Effector memory CD4-positive, alpha-beta T cell (primary cell): ENCODE measurements at places on chromosomes 3 and 15.

DNA sequence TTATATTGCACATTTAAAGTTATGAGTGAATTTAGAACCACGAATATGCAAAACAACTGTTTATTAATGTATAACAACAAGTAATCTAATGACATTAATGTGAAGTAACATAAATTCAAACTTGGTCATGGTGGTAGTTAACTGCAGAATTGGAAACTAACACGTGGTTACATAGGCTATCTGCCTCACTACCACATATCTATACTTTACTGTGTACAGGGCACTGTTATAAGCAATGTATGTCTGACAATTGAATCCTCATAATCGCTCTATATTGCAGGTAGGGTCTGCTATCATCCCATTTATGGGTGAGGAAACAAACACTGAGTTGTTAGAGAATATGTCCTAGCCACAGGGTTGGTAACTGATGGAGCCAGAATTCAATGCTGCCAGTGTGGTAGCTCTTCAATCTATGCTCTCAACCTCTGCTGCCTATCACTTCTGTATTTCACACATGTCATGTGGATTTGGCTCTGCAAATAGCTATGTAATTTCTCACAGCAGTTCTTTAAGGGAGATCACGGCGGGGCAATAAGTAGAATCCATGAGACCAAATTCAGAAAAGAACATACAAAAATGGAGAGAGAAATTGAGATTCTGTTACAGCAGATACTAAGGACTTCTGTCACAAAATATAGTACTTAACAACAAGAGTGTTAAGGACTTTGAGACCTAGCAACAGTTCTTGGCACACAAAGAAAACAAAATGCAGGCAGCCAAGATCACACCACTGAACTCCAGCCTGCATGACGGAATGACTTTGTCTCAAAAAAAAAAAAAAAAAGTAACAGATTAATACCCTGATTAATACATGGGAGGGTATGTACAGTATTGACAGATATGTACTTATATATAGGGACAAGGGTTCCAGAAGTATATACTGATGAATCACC is 100.0 kb upstream of the CSPG5 start:
- DNase-seq = no peak

DNA sequence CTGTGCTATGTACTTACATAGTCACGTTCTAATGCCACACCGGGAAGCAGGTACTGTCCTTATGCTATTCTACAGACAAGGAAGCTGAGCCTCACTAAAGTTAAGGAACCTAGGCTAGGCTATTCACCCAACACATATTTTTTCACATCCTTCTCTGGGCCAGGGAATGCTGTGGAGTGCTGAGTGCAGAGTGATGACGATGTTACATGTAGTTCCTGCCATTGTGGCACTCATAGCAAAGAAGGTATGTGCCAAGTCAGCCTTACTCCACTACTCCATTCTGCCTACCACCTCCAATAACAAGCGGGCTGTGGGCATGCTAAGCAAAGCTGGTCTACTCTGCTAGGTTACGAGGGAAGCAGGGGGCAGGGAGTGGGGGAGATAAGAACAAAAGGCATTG is 69.8 kb upstream of the SLC25A26 start:
- DNase-seq = no peak

DNA sequence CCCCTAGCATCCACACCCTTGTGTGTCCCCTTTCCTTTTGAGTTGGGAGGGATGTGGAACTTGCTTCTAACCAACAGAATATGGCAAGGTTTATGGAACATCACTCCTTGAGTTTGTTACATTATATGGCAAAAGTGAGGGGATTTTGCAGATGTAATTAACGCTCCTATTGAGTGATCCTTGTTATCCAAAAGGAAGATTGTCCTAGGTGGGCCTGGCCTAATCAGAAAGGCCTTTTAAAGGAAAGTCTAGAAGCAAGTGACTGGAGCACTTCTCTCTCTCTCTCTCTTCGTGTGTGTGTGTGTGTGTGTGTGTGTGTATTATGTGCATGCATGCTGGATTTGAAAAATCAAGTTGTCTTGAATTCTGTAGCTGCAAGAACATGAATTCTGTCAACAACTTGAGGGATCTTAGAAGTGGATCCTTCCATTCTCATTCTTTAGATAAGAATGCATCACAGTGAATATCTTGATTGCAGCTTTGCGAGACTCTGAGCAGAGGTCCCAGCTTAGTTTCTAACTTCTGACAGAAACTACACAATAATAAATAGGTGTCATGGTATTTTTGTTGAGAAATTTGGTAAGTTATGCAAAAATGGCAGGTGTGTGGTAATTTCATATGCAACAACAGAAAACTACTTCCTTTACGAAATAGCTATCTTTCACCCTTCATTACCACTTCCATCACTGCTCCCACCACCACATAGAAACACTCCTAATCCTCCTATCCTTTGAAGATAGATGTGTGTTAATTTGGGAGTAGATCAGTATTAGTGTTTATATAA is 360.9 kb upstream of the CBLB start:
- DNase-seq = no peak

DNA sequence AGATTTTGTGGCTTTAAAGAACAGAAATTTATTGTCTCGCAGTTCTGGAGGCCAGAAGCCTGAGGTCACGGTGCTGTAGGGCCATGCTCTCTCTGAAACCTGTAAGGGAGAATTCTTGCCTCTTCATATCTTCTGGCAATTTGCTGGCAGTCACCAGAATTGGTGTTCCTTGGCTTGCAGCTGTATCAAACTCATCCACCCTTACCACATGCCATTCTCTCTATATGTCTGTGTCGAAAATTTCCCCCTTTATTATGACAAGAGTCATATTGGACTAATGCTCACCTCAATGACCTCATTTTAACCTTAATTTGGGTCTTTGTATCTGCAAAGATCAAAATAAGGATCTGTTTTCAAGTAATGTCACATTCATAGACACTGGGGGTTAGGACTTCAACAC is 266.7 kb downstream of the IL20RB start:
- no peak for DNase-seq

GRCh38 chr3:198046120-198046857 is 86.3 kb downstream of the LMLN start:
- DNase-seq = no peak

DNA sequence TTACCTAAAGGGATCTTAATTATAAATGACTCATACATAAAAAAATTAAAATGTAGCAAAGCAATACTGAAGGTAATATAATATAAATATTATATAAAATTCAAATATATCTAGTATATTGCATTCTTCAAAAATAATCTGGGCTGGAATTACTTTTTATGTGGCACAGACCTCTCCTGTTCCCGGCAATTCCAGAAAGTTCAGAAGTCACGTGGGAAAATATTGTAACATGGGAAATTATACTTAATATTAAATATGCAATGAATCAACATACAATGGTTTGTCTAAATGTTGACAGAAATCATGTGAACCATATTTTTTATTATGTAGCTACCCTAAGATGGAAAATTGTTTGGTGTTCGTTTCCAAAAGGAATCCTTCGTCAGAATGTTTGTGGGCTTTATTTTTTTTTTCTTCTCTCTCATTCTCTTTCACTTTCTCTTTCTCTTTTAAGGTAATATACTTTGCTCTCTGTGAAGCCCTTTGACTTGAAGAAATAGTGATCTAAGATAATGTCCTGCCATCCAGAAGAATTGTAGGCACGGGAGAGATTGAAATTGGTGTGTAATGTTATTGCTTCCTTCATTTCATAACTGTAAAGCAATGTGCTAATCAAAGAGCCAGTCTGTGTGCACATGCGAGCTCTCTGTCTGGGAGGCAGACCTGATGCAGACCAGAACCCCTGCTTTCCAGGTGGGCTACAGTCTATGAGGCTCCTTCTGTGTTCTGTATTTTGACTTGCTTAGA is 559.4 kb downstream of the NR2F2 start:
- no peak for DNase-seq

DNA sequence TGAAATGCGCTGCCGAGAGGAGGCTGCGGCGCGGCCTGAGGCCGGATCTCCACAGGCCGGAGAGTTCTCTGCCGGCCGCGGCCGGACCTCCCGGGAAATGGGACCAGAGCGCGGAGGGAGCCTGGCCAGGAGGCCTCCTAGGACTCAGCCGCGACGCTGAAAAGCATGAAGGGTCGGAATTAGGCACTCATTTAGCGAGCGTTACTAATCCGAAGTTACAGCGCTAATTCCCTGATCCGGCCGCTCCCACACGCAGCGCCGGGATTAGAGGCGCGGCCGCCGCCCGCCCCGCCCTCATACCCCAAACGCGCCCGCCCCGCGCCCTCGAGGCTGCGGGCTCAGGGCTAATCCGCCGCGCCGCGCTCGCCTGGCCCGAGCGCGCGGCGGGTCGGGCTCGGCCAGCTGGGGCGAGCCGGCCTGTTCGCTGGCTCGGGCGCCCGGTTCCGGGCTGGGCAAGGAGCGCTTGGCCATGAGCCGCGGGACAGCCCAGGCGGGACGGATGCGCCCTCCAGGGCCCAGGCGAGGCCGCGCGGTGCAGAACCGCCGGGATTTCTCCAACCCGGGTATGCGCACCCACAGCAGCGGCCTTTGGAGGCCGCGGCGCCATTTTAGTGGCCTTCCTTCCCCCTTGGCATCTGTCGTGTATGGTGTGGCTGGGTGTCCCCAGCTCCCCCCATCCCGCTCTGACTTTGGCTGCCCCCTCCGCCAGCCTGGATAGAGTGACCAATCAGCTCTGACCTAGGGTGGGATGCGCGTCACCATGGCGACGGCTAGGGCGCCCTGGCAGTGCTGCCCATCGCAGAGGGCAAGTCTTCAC is 36.8 kb upstream of the POLG start:
- no peak for DNase-seq

- DNase-seq = no peak
These were observed 9.3 kb downstream of the FAH start for GRCh38 chr15:80162059-80162554.

DNA sequence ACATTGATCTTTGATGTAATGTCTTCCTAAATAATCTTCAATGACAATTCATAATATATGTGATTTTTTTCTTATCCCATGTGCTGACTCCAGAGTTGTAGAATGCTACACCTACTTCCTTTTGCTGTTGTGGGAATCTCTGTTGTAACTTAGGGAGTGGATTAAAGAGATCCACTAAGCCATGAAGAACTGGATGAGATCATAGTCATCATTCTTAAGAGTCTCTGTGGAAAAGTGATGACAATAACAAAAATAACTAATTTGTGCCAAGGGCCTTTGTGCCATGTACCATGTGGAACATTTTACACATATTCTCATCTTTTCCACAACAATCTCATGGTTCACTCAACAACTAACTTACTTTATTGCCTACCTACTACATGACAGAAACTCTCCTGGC is 162.9 kb upstream of the PDZRN3 start:
- DNase-seq = no peak

DNA sequence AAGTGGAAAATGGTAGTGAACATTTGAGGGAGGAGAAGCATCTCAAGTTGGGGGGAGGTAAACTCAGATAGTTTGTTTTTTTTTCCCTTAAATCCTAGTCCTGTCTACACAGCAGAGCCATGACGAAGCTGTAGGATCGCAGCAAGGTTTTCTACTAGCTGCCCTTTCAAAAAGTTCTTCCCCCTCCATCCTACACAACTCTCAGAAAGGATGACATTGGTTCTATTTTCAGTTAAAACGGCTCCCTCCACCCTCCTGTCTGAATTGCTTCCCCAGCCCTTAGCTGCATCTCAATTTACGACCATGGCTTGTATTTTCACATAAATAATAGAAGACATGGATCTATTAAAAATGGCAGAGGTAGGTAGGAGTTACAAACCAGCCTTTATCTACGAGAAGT is 2.2 kb downstream of the HOMER2 start:
- DNase-seq = no peak

DNA sequence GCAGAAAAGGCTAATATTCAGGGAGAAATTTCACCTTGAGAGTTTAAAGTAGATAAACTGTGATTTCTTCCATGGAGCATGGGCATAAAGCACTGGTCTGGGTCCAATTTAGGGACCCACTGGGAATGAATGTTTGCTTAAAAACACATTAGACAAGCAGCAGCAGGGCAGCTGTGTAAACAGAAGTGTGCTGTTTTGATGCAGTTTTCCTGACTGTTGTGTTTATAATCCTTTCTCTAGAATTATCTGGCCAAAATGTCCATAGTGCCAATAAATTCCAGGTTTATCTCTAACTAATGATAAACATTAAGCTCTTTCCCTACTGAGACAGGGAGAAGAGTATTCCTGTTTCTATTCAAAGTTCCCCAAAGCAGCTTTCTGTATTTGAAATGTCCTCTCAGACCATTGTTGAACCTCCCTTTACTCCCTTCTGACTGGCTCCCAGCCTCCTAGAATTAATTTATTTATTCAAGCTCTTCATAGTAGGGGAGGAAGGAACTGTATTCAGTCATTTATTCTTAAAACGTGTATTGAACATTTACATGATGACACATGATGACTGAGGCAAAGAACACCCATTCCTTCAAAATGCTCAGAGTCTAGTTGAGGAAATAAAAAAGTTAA is 7.0 kb upstream of the TM4SF18 start:
- no peak for DNase-seq

DNA sequence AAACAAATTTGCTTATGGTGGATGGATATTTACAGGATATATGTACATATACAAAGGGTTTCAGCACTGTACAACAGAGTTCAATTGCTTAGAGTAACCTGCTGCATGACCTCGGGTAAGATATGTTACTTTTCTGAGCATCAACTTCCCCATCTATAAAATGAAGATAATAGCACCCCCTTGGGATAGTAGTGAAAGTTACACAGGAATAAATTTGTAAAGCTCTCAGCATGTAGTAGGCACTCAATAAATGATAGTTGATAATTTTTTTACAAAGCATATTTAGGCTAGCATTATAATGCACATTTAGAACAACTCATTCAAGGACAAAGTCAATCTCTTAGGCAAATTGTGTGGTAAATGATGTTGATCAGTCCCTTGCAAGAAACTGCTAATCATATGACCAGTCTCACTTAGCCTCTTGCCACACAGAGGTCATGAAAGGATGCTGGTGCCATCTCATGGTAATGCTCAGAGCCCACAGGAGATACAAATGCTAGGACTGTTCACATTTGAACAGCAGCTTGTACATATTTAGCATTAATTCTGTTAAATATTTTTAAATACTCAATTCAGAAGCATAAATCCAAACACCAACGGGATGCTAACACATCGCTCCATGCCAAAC is 123.9 kb downstream of the MAGI1 start:
- DNase-seq = no peak

- no peak for DNase-seq
These were observed 14.1 kb upstream of the HRH1 start for GRCh38 chr3:11140030-11140712.

- DNase-seq = no peak
These were observed 125.9 kb downstream of the LEKR1 start for GRCh38 chr3:156952011-156952410.

DNA sequence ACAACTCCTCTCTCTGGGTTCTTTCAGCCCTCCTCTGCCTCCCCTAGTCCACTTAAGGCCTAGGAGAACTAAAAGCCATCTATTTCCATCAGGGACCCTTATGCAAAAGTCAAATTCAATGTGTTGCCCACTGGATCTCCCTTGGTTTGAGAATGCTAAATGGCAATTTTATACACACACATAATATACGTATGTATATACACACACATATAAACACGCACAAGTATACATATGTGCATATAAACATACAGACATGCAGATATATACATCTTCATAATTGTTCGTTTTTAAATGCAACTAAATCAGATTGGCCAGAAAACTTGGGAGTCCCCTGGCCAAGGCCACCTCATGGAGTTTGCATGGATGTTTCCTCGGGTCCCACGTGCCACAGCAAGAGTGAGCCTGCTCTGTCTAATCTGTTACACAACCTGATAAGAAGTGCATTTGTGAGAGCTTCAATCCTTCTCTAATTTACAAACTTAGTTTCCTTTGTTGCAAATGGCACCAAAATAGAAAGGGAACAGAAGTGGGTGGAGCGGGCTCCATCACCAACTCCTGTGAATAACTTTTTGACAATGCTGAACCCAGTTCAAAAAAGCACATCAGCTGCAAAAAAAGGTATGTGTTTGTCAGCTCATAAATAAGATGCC is 84.2 kb downstream of the FOXP1 start:
- DNase-seq = no peak
